CD8-positive, alpha-beta memory T cell (primary cell): ENCODE measurements at places on chromosomes 2 and 18. TPM values are rescaled to one million over a fixed set of nuclear protein-coding genes. Genes with fewer than 3 reads are reported as not detected.

ASB18 gene
- total RNA-seq = not detected

DQX1 gene
- total RNA-seq = 0.51 TPM

TMEM131 gene
- 35.4 TPM for total RNA-seq

HOXD4 gene
- total RNA-seq = not detected

MTX2 gene
- total RNA-seq = 26.3 TPM

PSMA8 gene
- 1.4 TPM for total RNA-seq

ABCG8 gene
- total RNA-seq = not detected

GRCh38 chr2:64135421-64135820 lies 8.8 kb downstream of the PELI1 start:
- no peaks in the 10 kb centered on the region for H3K36me3 ChIP-seq
- no peak for DNase-seq
- H3K4me3 ChIP-seq = no peak overlapping the region
- no peak overlapping the region for H3K27ac ChIP-seq
- no peaks in the 10 kb centered on the region for H3K27me3 ChIP-seq
- H3K4me1 ChIP-seq = peaks cover 40% of the 10 kb centered on the region

DNA sequence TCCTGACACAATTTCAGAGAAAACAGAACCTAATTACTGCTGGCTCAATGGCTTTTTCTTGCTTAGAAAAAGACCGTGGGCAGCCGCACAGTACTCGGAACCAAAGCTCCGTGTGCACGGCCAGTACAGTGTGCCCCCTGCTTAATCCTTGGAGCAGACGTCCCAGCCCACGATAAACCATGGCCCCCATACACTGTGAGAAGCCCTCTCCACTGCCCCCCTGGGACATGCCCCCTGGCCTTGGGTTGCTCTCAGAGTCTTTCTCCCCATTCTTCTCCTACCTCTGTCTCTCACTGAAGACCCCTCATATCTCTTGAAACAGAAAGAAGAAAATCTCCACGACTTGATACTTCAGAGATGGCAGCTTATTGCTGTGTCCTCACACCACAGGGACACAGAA lies 44.0 kb downstream of the CYP26B1 start:
- no peaks in the 10 kb centered on the region for H3K4me1 ChIP-seq
- no peak overlapping the region for H3K27ac ChIP-seq
- no peaks in the 10 kb centered on the region for H3K27me3 ChIP-seq

GRCh38 chr18:9968081-9968848 lies 54.4 kb downstream of the VAPA start:
- no peak for DNase-seq
- H3K36me3 ChIP-seq = no peaks in the 10 kb centered on the region
- peaks cover 11% of the 10 kb centered on the region for H3K27me3 ChIP-seq
- H3K4me3 ChIP-seq = no peak overlapping the region
- peaks cover 8% of the 10 kb centered on the region for H3K4me1 ChIP-seq

- H3K4me3 ChIP-seq = peak overlapping the region; percentile 80
- H3K36me3 ChIP-seq = no peaks in the 10 kb centered on the region
- peak; percentile 65 for DNase-seq
- H3K27me3 ChIP-seq = no peaks in the 10 kb centered on the region
- peak overlapping the region; percentile 46 for H3K27ac ChIP-seq
Measured at GRCh38 chr18:24014986-24015638, 558 bp downstream of the TTC39C start.

- H3K4me3 ChIP-seq = no peak overlapping the region
- no peak for DNase-seq
- H3K27ac ChIP-seq = no peak overlapping the region
- H3K36me3 ChIP-seq = no peaks in the 10 kb centered on the region
- H3K4me1 ChIP-seq = no peaks in the 10 kb centered on the region
Measured at GRCh38 chr2:204072443-204073324, 136.1 kb downstream of the ICOS start.

- no peak overlapping the region for H3K4me3 ChIP-seq
- H3K4me1 ChIP-seq = no peaks in the 10 kb centered on the region
- DNase-seq = no peak
- H3K27me3 ChIP-seq = no peaks in the 10 kb centered on the region
Measured at GRCh38 chr2:66692521-66693054, 257.7 kb downstream of the MEIS1 start.

DNA sequence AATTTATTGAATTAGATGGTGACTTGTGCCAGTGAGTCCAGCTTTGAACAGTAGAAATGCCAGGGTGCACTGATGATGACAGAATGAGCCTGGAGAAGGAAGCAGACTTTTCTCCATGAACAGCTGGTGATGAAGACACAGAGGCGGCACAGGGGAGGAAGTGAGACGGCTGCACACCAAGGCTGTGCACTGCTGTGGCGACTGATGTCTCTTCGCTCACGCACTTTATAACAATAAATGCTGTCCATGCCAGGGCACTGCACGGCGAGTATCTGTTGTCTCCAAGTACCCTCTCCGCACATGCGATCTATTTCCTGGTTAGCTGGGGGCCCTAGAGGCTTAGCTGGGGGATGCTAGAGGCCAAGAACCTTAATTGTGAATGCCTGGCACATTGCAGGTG lies 175.2 kb downstream of the TMEM200C start:
- H3K4me3 ChIP-seq = no peak overlapping the region
- no peak overlapping the region for H3K27ac ChIP-seq
- no peak for DNase-seq
- H3K4me1 ChIP-seq = no peaks in the 10 kb centered on the region
- H3K36me3 ChIP-seq = no peaks in the 10 kb centered on the region

DNA sequence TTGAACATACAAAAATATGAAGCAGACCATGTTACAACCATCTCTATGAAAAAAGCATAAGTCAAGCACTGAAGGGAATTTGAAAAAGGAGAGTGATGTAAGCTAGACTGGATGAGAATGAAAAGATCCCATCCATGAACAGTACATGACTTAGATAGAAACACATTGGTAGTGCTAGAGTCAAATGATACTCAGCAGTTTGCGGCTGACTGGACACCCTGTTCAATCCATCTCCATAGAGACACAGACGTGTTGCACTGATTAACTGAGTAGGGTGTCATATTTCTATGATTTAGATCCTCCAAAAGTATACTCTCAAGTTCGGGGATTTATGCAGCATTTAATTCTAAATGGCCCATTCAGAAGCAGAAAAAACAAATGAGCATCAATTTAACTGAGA lies 674.3 kb upstream of the NRXN1 start:
- no peak for DNase-seq
- H3K27ac ChIP-seq = no peak overlapping the region
- no peak overlapping the region for H3K4me3 ChIP-seq
- H3K4me1 ChIP-seq = no peaks in the 10 kb centered on the region

- H3K4me1 ChIP-seq = no peaks in the 10 kb centered on the region
- H3K27me3 ChIP-seq = no peaks in the 10 kb centered on the region
Measured at GRCh38 chr2:227536445-227536844, 62.2 kb upstream of the SCYGR2 start.

- no peak overlapping the region for H3K4me3 ChIP-seq
- no peak for DNase-seq
- no peaks in the 10 kb centered on the region for H3K27me3 ChIP-seq
- H3K36me3 ChIP-seq = no peaks in the 10 kb centered on the region
- no peaks in the 10 kb centered on the region for H3K4me1 ChIP-seq
Measured at GRCh38 chr2:157254041-157254440, 3.5 kb upstream of the GALNT5 start.

- H3K4me3 ChIP-seq = no peak overlapping the region
- H3K4me1 ChIP-seq = no peaks in the 10 kb centered on the region
- H3K36me3 ChIP-seq = no peaks in the 10 kb centered on the region
- H3K27me3 ChIP-seq = no peaks in the 10 kb centered on the region
- no peak for DNase-seq
- no peak overlapping the region for H3K27ac ChIP-seq
Measured at GRCh38 chr2:8922431-8922830, 81.1 kb downstream of the MBOAT2 start.

DNA sequence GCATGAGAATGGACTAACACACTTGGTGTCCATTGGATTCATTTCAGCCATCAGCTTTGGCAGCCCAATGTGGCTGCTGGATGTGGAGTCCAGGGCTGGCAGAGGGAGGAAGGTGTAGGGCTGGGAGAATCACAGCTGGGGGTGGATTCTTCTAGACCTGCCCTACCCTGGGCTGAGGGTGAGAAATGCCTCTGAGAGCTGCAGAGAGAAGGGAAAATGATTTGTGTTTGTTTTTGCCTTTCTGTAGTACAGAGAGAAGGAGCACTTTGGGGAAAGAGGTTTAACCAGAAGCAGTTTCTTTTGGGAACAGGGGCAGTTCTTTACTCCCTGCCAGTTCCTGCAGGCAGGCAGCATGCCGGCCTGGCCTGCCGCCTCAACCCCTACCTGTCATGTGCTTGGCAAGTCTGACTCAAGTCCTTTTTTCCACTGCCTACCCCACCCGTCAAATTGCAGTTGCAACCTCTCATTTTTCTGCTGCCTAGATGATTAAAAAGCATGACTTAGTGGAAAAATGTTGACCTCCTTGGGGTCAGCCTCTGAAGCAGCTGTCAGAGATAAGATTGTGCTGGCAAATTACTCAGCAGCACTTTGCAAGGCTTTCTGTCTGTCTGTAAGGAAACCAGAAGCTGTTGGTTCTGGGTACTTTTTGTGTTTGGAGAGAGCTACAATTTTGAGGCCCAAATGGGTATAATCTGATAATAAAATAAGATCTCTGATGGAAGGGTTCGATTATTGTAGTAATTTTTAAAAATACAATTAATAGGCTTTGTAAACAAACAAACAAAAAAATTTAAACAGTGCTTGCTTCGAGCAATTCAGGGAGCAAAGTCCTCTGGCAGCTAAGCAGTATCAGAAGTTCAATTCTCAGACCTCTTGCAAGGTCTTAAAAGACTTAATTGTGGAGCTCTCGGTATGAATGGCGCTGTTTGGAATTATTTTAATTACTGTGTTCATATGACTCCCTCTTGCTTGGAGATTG lies 21.7 kb downstream of the LBH start:
- H3K36me3 ChIP-seq = peaks cover 9% of the 10 kb centered on the region
- H3K4me1 ChIP-seq = peaks cover 92% of the 10 kb centered on the region
- peak overlapping the region; percentile 33 for H3K4me3 ChIP-seq
- H3K27ac ChIP-seq = peak overlapping the region; percentile 80
- no peaks in the 10 kb centered on the region for H3K27me3 ChIP-seq

DNA sequence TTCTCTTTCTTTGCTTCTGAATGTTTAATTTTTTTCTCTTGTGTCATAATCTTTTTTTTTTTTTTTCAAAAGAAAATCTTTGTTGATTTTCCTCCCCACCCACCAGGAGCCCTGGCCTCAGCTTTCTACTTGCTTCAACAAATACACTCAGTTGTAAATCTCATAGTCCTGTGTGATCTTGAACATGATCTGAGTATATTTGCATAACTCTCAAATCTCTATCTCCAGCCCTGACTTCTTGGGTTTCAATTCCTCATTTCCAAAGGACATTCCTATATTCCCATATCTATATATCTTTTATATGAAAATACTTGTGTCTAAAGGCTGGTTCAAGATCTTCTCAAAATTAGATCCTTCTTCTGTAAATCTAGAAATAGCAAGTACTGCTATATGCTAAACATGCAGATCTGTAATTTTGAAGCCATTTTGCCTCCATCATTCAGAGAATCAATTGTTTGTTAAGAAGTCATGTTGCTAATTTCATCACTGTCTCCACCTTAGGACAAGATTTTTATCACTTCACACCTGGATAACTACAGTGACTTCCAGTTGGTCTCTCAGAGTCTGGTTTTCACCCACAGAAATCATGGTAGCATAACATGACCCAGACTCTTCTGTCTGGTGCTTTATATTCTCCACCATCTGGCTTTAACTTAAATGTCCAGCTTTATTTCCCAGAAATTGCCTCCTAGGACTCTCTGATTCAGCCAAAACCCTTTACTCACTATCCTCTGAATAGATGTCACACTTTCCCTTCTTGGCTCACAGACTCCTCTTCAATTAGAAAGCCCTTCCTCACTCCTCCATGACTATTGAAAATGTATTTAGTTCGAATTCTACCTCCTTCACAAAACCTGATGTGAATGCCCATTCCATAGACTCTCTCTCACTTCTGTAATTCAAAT lies 98.1 kb downstream of the ZEB2 start:
- no peak for DNase-seq
- H3K36me3 ChIP-seq = no peaks in the 10 kb centered on the region
- H3K4me3 ChIP-seq = no peak overlapping the region
- no peaks in the 10 kb centered on the region for H3K4me1 ChIP-seq
- no peaks in the 10 kb centered on the region for H3K27me3 ChIP-seq

- H3K4me1 ChIP-seq = no peaks in the 10 kb centered on the region
- no peak for DNase-seq
- no peak overlapping the region for H3K4me3 ChIP-seq
- H3K27me3 ChIP-seq = no peaks in the 10 kb centered on the region
- H3K27ac ChIP-seq = no peak overlapping the region
Measured at GRCh38 chr2:22842205-22842869, 542.6 kb upstream of the KLHL29 start.

DNA sequence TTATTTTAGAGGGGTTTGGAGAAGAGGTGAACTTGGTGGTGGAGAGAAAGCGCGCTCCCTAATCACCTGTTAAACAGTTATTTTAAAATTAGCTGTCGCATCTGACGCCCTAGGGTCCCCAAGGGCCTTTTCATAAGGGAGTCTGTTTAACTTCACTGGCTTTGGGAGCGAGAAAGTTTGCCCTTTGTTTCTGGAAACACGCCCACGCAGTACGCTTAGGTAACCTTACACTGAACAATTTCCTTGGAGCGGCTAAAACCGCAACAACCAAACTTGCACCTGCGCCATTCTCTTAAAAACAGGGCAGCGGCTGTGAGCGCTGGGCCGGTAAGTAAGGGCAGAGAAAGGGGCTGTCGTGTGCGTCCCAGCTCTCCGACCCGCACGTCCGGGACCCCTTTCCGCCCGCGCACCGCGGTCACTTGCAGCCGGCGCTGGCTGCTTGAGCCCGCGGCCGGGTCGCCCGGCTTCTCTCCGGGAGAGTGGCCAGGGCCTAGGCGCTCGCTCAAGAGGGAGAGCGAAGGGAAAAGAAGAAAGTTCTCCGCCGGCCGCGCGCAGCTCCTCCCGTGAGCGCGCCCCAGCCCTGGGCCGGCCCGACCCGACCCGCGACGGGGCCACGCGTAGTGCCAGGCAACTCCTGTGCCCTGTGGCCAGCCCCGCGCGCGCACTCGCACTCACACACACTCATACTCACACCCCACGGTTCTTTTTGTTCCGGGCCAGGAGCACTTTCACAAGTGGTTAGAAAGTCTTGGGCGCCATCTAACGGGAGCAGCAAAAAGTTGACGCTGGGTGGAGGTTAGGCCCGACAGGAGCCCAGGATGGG lies 19.2 kb downstream of the POU3F3 start:
- no peak overlapping the region for H3K4me3 ChIP-seq
- DNase-seq = no peak
- no peaks in the 10 kb centered on the region for H3K36me3 ChIP-seq
- peaks cover 3% of the 10 kb centered on the region for H3K27me3 ChIP-seq

DNA sequence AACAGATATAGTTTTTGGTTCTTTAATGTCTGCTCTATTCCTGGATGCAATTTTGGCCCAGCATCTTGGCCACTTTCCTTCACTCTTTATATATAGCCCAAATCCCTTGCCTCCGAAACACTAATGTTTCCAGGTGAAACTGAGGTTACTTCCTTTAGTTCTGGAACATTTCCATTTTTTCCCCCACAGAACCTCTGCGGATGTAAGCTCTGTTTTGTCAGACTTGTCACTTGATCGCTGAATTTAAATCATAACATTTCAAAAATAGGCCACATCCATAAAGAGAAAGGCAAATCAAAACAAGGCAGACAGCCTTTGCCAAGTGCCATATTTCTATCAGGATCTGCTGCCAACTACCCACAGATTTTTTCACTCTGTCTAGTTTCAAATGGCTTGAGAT lies 115.1 kb downstream of the ANKRD44 start:
- no peak overlapping the region for H3K27ac ChIP-seq
- H3K36me3 ChIP-seq = no peaks in the 10 kb centered on the region
- H3K4me3 ChIP-seq = peak overlapping the region; percentile 1
- H3K4me1 ChIP-seq = peaks cover 86% of the 10 kb centered on the region
- no peaks in the 10 kb centered on the region for H3K27me3 ChIP-seq
